IMR-90 (cell line): ENCODE measurements at places on chromosomes 11 and 22. TPM values are rescaled to one million over a fixed set of nuclear protein-coding genes. Genes with fewer than 3 reads are reported as not detected.

DNA sequence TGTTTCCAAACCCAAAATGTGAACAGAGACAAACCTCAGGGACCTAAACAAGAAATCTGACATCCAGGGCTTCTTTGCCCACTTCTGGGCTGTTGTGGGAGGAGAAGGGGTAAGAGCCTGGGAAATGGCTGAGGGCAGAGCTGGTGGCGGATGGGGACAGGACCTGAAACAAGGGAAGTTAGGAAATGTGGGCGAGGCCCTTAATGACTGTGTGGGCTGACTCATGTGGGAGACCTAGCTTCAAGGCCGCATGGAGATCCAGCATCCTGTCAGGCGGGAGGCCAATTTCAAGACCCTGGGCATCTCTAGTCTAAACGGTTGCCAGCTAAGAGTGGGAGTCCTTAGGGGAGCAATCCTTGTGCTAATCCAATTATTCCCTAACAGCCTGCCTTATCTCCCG, 2.1 kb upstream of the OAF start:
- peaks cover 15% of the 10 kb centered on the region for H3K4me1 ChIP-seq
- H3K4me3 ChIP-seq, result no peak overlapping the region
- peak; percentile 75 for DNase-seq
- H3K36me3 ChIP-seq, result no peaks in the 10 kb centered on the region
- H3K27me3 ChIP-seq, result no peaks in the 10 kb centered on the region

Gene APOA4
- not detected in 2 replicates for total RNA-seq

GRCh38 chr22:32723643-32724042, 77.9 kb upstream of the TIMP3 start:
- H3K27ac ChIP-seq, result peak overlapping the region; percentile 69
- peaks cover 17% of the 10 kb centered on the region for H3K4me1 ChIP-seq
- DNase-seq, result peak; percentile 96
- no peak overlapping the region for H3K4me3 ChIP-seq
- no peaks in the 10 kb centered on the region for H3K36me3 ChIP-seq
- H3K27me3 ChIP-seq, result no peaks in the 10 kb centered on the region

Gene NCF4
- total RNA-seq, result not detected in 2 replicates

- peak overlapping the region; percentile 39 for H3K4me3 ChIP-seq
- H3K27ac ChIP-seq, result no peak overlapping the region; the same call in 1 of the 2 replicates
- peaks cover 5% of the 10 kb centered on the region; the same call in 1 of the 2 replicates for H3K27me3 ChIP-seq
These were observed 2.3 kb upstream of the TYMP start for GRCh38 chr22:50531962-50532674.

DNA sequence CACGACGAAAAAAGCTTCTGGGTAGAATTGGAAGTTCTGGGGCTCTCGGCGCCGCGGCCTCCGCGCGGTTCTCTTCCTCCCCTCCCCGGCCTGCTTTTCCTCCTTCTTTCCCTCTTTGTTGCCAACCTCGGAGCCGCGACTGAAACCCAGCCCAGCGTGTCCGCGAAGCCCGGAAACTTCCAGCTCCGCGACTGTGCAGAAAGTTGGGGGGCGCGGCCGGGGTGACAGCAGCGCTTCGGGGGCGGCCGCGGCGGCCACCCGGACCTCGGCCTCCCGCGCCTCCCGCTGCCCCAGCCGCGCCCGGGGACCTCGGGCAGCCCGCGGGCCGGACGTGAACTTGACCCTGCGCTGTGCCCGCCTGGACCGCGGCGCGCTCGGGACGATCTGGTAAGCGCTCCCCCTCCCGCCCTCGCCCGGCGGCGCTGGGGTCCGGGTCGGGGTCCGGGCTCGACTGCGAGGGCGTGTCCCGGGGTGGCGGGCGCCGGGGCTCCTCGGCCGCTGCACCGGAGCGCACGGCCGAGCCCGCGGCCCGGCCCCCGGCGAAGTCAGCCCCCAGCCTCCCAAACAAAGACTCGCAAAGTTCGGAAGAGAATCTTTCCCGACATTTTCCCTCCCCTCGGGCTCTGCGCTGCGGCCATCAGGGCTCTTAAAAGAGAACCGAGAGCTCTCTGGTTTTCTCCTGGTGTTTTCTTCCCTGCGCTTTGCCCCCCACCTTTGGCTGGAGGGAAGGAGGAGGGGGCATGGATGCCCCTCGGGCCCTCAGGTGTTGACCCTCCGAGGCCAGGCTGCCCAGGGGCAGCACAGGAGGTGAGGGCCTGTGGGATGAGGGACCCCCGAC, 67.9 kb upstream of the WNT7B start:
- H3K4me3 ChIP-seq, result peak overlapping the region; percentile 53
- no peak for DNase-seq
- H3K27ac ChIP-seq, result peak overlapping the region; percentile 70
- peaks cover 2% of the 10 kb centered on the region; the same call in 1 of the 2 replicates for H3K36me3 ChIP-seq
- H3K27me3 ChIP-seq, result no peaks in the 10 kb centered on the region

GRCh38 chr11:17845431-17845881, 110.9 kb downstream of the KCNC1 start:
- no peak overlapping the region for H3K4me3 ChIP-seq
- H3K27ac ChIP-seq, result peak overlapping the region; percentile 18; the same call in 1 of the 2 replicates
- no peaks in the 10 kb centered on the region for H3K27me3 ChIP-seq
- no peaks in the 10 kb centered on the region for H3K36me3 ChIP-seq

- DNase-seq, result no peak
- no peaks in the 10 kb centered on the region; the same call in 1 of the 2 replicates for H3K4me1 ChIP-seq
- H3K36me3 ChIP-seq, result no peaks in the 10 kb centered on the region
- no peaks in the 10 kb centered on the region; the same call in none of the 2 replicates for H3K27me3 ChIP-seq
- no peak overlapping the region for H3K4me3 ChIP-seq
These were observed 343.2 kb downstream of the NTM start for GRCh38 chr11:131713529-131714134.

- H3K4me1 ChIP-seq, result no peaks in the 10 kb centered on the region
- H3K4me3 ChIP-seq, result no peak overlapping the region
- H3K36me3 ChIP-seq, result no peaks in the 10 kb centered on the region
- peaks cover 5% of the 10 kb centered on the region; the same call in 1 of the 2 replicates for H3K27me3 ChIP-seq
These were observed 34.8 kb upstream of the TTC12 start for GRCh38 chr11:113279591-113279990.

Gene XKR3
- total RNA-seq, result not detected in 2 replicates

DNA sequence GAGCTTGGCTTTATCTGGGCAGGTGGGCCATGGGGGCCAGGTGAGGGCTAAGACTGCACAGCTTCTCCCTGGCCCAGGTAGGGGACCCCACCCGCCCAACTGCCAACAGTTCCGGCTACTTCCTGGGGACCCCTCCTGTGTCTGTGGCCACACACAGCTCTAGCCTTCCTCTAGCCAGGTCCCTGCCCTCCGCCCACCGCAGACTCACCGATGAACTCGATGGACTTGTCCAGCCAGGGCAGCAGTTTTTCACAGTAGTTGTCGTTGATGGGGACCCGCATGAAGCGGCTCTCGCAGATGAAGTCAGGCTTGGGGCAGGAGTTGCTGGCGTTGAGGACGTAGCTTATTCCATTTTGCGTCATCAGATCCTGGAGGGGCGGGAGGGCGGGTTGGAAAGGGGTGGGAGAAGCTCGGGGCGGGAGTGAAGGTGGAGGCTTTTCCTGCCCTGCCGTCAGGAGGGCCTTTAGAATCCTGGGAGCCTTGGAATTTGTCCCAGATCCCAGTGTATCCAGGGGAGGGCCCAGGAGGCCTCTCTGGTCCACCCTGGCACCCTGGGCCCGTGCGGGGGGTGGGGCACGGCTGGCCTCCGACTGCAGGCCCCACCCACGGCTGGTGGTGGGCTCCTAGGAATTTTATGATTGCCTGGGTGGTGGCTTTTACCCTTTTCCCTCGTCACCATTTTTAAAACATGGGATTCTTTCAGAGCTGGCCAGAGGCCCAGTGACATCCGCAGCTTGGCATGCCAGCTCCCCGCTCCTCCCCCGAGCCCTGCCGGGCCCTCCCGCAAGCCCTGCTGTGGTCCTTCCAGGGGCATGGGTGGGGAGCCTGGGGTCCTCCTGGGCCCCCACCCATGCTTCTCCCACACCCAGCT, 13.9 kb downstream of the DUSP8 start:
- peak overlapping the region; percentile 62 for H3K27ac ChIP-seq
- peak; percentile 84 for DNase-seq
- no peak overlapping the region for H3K4me3 ChIP-seq

Gene MYRF
- 1.6 and 1.7 TPM in 2 replicates for total RNA-seq

DNA sequence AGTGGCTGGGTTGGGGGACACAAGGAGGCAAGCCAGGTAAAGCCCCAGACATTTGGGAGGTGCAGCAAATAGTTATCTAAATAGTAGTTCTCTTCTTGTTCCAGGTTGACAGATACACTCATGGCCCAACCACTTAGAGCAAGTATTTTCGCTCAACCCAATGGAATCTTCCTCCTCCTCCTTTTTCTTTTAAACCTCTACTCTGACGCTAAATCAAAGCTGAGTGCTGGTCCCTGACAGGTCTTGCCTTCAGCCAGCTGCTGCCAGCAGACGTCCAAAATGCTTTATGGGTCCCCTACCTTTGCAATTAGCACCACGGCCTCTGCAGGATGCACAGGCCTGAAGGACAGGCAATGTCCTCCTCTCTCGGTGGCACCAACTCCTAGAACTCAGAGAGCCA, 558.5 kb downstream of the MIAT start:
- no peak overlapping the region for H3K4me3 ChIP-seq
- DNase-seq, result no peak
- peaks cover 8% of the 10 kb centered on the region for H3K4me1 ChIP-seq
- H3K27ac ChIP-seq, result no peak overlapping the region
- H3K27me3 ChIP-seq, result peaks cover 11% of the 10 kb centered on the region
- no peaks in the 10 kb centered on the region for H3K36me3 ChIP-seq
